H9 (cell line): ENCODE measurements at places on chromosomes 2 and 18. TPM values are rescaled to one million over a fixed set of nuclear protein-coding genes. Genes with fewer than 3 reads are reported as not detected.

LRATD1 gene
- total RNA-seq = 0.31 and 0.39 TPM in 2 replicates

DNA sequence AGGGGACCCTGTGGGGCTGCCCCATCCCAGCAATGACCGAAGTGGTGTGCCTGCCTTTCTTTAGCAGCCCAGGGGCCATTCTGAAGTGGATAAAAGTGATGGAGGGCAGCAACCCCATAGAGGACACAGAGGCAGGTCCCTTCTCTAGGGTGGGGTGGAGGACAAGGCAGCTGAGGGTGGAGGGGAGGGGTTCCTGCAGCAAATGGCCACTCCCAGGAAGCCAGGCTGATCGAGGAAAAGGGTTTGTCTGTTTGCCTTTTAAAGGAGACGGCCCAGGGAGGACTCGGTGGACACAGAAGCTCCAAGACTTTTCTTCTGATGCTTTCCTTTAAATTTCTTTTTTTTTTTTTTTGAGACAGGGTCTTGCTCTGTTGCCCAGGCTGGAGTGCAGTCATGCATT is 272.8 kb downstream of the TWIST2 start:
- no peak for DNase-seq

DNA sequence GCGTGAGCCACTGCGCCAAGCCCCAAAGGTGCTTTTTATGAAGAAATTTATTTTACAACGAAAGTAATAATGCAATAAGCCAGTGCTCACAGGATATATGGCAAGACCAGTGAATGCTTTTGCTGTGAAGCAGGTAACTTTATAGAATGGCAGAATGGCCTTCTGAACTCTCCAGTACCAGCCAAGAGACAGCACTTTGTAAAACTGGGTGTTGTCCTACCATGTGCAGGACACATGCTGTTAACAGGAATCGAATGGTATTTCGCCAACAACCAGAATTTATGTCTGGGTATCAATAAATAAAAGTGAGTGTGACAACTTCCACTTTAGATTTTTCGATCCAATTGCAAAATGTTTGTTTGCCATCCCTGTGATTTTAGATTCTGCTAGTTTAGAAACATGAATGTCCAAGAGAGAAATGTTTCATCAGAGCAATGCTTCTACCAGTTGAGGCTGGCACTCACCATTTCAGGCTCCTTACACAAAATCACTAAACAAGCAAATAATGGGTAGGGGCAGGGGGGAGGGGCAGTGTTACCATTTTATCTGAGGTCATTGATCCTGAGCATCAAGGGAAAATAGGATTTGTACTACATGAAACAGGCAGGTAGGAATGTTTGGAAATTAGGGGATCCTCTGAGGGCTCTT is 95.9 kb downstream of the ATL2 start:
- no peak for DNase-seq

DNA sequence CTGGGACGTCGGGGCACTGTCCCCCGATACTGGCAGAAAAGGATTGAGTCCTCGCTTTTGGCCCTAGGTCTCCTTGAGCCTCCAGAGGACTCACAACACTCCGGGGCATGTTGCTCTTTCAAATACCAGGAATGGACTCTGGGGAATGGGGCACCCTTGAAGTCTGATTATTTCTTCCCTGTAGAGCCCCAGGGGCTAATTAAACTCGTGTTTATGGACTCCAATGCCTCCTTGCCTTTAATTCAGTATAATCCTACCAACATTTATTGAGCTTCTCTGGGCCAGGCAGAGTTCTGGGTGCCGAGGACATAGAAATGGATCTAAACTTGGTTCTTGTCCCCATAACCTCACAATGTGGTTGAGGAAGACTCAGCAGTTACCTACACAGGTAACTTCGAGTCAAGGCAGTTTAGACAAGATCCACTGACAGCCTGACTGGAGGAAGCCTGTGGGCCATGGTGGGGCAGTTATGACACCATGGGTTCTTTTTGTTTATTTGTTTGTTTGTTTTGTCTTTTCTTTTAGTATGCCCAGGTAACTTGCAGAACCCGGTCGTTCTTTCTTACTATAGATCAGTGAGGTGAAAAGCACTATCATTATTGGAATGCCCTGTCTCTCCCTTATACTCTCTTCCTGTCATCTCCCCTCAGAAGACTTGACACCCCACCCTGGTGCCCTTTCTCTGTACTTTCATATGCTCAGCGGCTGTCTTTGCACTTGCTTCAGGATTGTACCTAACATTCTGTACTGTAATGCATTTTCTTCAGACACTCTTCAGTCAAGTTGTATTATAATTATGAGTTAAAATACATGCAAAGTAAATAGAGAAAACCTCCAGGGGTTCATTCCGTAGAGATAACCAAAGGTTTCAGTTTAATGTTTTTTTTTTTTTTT is 3.2 kb downstream of the CFLAR start:
- DNase-seq = no peak

CNGA3 gene
- not detected in 2 replicates for total RNA-seq

DNA sequence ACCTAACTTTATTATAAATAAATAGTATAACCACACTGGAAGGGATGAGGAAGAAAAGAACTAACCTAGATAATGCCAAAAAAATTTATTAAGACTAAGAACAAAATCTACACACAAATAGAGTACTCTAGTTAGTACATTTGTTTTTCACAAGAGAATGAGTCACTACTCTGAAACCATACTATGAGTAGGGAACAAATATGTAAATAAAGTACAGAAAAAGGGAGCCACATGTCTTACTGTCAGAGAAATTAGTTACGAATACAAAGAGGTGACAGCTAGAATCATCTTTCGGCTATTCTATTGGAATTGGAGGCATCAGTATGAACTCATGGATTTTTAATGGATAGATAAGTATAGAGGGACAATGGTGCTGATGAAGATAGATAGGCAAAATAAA is 150.5 kb downstream of the COPS8 start:
- DNase-seq = no peak

DNA sequence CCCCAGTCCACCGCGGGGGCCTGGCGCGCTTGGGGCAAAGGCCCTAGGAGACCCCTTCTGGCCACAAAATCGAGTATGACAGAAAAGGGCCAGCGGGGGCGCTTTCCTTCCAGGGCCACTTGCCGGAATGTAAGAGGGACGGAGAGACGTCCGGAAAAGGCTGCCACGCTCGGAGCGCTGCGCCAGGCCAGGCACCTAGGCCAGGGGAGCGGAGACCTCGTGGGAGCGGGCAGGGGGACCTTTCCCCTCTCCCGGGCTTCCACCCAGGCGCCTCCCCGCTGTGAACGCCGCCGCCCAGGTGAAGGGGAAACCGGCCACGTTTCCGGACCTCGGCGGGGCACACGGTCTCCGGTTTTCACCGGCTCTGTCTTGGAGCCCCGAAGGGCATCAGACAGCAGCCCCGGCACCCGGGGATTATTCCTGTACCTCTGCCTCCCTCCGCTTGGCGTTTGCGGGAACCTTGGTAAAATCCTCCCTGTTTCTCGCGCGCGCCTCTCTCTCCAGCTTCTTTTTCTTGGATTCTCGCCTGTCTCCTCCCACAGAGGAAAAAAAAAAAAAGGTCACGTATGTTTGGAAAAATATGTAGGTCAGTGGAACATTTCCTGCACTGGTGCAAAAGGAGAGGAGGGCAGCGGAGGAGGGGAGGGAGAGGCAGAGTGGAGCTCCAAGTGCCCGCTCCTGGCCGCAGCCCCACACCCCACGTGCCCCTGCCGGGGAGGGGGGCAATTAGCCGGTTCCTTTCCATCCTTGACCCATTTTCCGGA is 1.2 kb upstream of the NPAS2 start:
- DNase-seq = peak; percentile 71

DNA sequence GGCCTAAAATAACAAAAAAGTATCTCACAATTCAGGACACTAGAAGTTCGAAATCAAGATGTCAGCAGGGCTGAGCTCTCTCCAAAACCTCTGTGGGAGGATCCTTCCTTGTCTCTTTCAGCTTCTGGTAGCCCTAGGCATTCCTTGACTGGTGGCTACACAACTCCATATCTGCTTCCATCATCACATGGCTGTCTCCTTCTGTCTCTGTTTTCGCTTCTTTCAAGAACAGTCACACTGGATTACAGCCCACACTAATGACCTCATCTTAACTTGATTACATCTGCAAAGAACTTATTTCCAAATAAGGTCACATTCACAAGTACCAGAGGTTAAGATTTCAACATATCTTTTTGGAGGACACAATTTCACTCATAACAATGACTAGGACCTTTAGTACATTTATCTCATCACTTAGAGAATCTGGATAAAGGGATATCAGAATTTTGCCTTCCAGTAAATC is 275.2 kb downstream of the IRS1 start:
- DNase-seq = no peak

CLEC4F gene
- not detected in 2 replicates for total RNA-seq

LOXHD1 gene
- 0.07 and 0.11 TPM in 2 replicates for total RNA-seq

- DNase-seq = no peak
Measured at GRCh38 chr2:120290737-120291136, 38.1 kb downstream of the RALB start.

TRAPPC8 gene
- total RNA-seq = 40.4 and 43.0 TPM in 2 replicates

DNA sequence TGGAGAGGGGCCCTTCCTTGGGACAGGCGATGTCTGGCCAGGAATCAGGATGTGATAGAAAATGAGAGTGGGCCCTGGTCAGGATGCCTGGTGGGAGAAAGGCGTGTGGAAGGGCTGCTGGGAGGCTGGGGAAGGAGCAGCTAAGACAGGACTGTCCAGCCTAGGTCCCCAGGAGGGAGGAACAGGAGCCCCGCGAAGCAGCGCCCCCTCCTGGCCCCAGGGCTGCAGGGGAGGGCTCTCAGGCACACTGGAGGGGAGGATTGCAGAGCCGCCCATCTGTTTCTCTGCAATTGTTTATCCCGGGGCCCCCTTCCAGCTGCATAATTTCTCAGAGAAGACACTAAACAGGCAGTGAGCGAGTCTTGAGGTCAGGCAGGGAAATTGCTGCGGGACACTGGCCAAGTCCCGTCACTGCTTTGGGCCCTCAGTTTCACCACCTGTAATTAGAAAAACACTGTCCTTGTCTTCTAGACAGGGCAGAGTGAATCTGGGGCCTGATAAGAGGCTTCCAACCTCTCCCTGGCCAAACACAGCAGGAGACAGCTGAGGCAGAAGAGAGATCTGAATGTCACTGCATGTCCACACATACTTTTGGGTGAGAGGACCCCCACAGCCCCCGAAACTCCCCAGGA is 3.9 kb upstream of the NPPC start:
- peak; percentile 82 for DNase-seq

- DNase-seq = no peak
Measured at GRCh38 chr2:217933617-217933993, 69.2 kb downstream of the TNS1 start.

GRCh38 chr2:134446383-134447017 is 192.6 kb downstream of the MGAT5 start:
- DNase-seq = no peak

DNA sequence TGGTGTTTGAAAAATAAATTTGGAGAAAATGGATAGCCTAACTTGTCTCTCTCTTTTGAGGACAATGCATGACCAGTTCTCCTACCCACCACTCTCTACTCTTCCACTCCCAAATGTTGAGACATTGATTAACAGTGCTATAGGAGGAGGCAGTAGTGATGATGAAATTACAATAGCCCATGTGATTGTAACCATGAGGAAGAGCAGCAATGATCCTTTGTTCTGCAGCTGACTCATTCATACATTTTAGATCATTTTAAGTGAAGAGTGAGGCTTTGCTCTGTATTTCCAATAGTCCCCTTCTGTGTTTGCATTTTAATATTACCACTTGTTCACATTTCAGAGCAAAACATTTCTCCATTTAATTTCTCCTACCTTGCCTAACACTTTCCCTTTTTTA is 592.3 kb downstream of the THSD7B start:
- DNase-seq = no peak

CPS1 gene
- total RNA-seq = 12.4 and 14.2 TPM in 2 replicates

IL1R2 gene
- total RNA-seq = not detected in 2 replicates

GRCh38 chr2:15733867-15734673 is 142.4 kb downstream of the DDX1 start:
- DNase-seq = no peak

GALNT14 gene
- total RNA-seq = 2.4 and 2.7 TPM in 2 replicates

DNA sequence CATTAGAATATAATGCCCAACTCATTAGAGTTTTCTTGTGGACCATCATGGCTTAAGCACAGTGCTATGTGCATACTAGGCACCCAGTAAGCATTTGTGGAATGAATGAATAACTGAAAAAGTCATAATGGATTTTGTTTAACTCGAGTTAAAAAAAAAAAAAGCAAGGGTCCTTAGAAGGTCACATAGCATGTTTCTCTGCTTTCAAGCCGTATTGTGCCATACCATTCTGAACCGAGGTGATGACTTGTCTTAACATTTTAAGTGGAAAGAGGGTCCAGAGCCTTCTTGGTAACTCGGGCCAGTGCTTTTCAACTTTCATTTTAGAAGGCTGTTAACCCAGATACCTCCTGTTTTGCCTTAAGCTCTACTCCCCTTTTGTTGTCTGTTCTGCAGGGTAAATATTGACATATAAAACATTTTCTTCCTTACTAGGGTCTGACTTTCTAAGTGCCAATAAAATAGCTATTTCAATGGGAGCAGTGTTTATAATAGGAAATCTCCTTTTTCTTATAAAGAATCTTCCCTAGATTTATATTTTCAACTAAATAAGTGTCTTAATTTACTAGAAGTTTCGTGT is 787 bp upstream of the ADGRF3 start:
- DNase-seq = no peak

DNA sequence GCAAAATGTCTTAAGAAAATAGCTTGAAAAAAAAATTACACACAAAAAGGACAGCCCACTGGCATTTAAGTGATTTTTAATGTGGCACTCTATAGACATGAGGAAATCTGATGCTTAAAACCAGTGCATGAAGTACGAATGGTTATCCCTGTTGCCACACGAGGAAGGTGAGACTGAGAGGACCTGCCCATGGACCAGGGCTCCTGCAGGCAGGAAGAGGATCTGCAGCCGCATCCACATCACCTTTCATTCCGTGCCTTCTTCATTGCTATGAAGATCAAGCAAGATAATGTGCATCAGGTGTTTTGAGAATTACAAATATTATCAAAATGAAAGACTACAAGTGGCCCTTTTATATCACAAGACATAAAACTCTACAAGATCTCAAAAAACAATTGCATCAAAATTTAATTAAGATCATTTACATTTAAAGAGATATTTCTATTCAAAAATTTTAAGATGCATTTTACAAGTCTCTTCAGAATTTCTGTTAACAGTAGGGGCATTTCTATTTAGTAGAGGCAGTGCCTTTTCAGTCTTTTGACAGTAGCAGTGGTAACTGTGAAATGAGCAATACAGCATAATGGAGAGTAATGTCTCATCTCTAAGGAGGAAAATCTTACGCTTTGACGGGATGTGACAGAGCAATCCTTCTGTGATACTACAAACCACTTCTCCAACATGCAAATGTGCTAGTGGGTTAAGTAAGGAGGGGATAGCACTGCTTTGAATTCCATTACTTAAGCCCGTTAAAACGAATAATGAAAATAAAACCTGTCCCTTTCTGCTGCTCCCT is 83.4 kb downstream of the SLC5A7 start:
- peak; percentile 42 for DNase-seq

GRCh38 chr18:25953111-25953510 is 137.3 kb downstream of the SS18 start:
- no peak for DNase-seq
